CD4-positive, alpha-beta T cell treated with Interleukin-4 for 4 hours (primary cell): ENCODE measurements at places on chromosomes 13 and 19.

DNA sequence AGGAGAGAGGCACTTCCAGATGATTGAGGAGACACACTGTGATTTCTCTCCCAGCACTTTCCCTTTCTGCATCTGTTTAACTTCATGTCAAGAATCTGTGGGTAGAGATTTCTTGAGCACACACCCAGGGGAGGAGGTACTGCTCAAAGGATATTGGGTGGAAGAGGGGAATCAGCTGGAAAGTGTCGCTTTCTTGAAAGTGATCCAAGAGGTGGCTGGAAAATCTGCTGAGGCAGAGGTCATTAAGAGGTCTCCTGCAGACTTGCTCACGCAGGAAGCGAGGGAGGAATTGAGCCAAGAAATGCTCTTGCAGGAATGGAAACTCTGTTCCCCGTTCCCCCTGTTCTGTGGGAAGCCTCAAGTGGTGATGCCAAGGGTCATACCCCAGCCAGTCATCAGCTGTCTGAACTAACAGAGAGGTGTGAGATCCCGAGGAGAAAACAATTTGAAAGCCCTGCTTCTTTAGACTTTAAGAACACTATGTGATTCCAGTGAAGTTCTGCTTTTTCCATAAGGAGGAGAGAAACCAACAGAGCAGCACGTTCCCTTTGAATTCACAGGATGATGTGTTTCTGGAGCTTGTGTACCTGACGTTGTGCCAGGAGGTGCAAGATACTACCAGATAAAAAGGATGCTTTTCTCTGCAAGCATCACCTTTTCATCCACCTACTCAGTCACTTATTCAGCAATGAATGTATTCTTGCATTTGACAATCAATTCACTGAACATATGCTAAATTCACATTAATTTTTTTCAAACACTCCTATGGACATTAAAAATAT lies 163.4 kb upstream of the GPR12 start:
- DNase-seq, result no peak

- no peak for DNase-seq
These were observed 103.3 kb downstream of the ZAR1L start for GRCh38 chr13:32211813-32212212.

DNA sequence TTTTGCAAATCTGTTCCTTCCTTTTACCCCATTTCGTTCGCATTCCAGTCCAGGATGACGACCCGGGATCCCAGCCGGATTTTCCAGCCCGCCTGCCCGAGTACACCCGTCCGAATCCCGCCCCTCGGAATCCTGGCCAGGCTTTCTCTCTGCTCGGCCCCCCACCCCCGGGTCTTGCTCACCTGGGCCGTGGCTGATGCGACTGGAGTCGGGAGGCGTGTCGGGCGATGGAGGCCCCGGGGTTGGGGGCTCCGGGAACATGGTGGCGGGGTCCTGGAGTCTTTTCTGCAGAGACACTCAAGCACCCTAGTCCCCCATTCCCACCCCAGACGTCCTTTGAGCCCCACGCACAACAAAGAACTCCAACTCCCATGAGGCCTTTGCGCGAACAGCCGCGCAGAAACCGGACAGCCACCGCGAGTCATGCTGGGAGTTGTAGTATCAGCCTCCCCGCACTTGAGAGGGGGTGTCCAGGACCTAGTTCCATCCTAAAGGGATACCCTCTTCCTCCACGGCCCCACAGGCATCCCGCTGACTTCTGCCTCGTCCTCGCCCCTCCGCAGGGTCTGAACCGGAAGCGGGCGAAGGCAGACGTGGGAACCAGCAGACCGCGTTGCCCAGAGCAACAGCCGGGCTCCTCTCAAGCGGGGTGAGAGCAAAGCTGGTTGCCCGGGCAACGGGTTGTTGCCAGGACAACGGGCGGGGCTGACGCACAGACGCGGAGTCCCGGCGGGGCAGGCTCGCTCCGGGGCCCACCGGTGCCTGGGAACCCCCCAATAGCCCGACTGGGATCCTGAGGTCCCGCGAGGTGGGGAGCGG lies 1.1 kb downstream of the SYT5 start:
- DNase-seq, result peak; percentile 93

- peak; percentile 62 for DNase-seq
These were observed at the start of gene DENND1C for GRCh38 chr19:6481541-6482342. DENND1C (minus strand) TSS chr19:6481787; CDS start chr19:6481695, 92 bp downstream.

- no peak for DNase-seq
These were observed 256.4 kb downstream of the DLEU7 start for GRCh38 chr13:50587115-50587514.

GRCh38 chr13:76463314-76463713 lies 422.9 kb downstream of the KCTD12 start:
- no peak for DNase-seq

- DNase-seq, result no peak
These were observed 682 bp downstream of the ZSCAN18 start for GRCh38 chr19:58097349-58097748.

- DNase-seq, result no peak
These were observed 15.0 kb downstream of the LRP3 start for GRCh38 chr19:33208904-33209849.

GRCh38 chr19:1247748-1248138 lies 640 bp upstream of the MIDN start:
- DNase-seq, result no peak

DNA sequence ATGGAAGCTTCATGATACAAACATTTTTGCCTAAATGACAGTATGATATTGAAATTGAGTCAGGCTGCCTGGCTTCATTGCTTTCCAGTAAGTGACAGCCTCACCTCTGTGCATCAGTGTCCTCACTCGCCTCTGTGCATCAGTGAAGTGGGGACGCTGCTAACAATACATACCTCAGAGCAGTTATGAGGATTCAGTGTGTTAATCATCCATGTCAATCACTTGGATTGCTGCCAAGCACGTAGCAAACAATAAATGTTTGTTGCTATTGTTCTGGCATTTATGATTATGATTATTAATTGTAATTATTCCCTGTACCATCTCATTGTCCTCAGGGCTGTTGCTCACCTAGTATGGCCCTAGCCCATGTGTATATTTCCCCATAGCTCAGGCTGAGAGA lies 8.8 kb downstream of the PPP2R1A start:
- DNase-seq, result no peak

DNA sequence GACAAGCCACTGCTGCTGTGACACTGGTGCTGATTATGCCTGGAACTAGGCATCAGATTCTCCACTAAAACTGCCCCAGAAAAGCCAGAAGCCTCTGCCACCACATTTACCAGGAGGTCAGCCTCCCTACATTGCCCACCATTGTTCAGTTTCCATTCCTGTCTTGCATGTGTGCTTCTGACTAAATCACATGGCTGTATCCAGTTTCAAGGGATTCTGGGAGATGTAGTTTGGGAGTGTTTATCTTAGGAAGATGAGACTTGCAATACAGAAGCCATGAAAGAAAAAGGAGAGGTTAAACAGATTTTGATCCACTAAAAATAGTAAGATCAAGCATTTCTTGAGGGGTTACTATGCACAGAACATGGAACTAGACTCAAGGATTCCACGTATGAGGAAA lies 40.7 kb upstream of the SERPINE3 start:
- no peak for DNase-seq

GRCh38 chr19:14795078-14795721 lies 16.8 kb upstream of the ADGRE2 start:
- DNase-seq, result no peak

DNA sequence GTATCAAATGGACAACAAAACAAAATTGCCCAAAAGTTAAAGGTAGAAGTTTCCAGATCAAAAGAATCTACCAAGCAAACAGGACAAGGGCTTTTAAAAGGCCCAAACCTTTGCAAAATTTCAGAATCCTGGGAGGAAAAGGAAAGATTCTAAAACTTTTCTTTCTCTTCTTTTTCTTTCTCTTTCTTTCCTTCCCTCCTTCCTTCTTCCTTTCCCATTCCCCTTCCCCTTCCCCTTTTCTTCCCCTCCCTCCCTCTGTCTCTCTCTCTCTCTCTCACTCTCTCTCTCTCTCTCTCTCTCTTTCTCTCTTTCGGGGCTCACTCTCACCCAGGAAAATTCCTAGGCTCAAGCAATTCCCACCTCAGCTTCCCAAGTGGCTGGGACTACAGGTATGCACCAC lies 4.2 kb upstream of the PDCD5 start:
- no peak for DNase-seq

- DNase-seq, result no peak
These were observed 36.4 kb upstream of the VSTM2B start for GRCh38 chr19:29489172-29489951.

DNA sequence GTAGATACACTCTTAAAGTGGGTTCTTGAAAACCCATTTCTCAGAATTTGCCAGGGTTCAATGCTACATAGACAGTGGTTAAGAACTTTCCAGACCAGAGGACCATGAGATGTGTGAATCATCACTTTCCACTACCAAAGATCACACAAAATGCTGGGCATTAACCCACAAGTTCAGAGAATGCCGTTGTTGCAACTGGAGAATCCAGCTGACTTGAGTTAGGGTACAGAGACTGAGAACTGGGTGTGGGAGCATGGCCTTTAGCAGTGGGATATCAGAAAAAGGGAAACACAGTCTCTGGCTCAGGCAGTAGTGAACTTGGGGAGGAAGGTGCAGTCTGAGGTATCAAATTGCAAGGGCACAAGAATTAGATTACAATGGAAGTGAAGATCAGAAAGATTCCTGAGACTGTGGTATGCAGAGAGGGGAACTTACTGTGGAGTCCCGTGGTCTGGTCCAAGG lies 51.5 kb upstream of the WDFY2 start:
- DNase-seq, result peak; percentile 15

DNA sequence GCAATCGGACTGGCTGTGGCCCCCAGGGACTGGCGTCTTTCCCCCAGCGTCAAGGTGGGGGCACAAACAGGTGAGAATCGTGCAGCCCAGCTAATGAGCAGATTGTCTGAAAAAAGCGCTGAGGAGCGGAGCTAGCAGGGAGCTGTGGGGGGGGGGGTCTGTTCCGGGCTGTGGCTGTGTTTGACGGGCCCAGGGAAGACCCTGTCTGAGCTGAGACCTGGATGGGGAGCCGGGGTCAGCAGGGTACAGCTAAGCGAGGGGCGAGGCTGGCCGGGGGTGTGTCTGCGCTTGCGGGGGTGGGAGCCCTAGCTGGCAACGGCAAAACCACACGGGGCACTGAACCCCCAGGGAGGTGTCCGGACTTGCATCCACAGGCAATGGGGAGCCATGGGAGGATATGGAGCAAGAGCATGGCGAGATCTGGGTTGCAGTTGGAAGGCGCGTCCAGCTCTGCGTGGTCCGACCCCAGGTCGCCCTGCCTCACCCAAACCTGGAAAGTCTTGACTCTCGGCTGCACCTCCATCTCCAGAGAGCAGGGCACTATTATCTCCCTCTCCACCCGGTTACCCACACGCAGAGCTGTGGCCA lies 4.6 kb downstream of the LINGO3 start:
- no peak for DNase-seq

DNA sequence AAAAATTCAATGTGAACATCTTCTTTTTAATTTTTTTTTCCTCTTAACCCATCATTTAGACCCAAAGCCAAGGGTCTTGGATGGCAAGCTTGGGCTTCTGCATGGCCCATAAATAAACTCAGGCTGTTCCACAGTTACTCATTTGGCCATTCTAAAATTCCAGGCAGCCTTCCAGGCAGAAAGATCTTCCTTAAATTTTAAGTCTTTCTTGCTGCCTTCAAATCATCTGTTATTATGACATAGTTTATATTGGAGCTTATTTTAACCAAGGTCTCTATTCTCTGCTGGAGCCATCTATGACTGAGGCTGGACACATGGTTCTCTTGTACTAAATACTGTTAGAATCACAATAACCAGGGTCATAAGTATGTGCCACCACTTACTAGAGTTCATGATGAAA lies 317.3 kb upstream of the MAB21L1 start:
- DNase-seq, result no peak

- DNase-seq, result no peak
These were observed 187.5 kb downstream of the GPC6 start for GRCh38 chr13:93413972-93414717.

DNA sequence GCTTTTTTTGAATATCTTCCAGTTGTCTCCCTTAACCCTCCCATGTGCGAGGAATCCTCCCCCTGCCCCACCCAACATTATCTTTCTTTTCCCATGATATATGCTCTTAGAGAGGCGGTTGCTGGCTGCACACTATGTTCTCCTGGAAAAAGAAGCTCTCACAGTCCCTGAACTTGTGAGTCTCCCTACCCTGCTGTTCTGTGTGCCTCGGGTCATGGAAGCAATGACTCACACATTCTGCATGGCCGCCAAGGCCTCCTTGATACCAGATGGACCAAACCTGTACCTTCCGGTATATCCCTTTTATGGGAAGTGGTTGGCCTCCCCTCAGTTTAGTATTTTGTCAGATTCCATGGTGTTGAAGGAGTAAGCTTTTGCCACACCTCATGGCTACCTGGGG lies 705.4 kb downstream of the SLITRK6 start:
- DNase-seq, result no peak

DNA sequence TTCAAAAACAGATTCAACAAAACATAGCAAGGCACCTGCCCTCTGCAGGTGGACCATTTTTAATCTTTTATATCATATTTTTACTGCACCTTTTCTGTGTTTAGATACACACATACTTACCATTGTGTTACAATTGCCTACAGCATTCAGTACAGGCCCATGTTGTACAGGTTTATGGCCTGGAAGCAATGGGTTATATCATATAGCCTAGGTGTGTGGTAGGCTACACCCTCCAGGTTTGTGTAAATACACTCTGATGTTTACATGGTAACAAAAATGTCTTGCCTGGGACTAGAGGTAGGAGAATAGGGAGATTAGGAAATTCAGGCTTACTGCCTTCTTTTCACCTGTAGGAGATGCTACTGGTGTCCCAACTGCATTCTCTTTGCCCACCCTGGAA lies 8.2 kb upstream of the UBAC2 start:
- DNase-seq, result no peak

GRCh38 chr13:40252241-40252640 lies 414.2 kb downstream of the FOXO1 start:
- no peak for DNase-seq

GRCh38 chr13:27601803-27602202 lies 18.5 kb downstream of the LNX2 start:
- no peak for DNase-seq

GRCh38 chr13:98972627-98973026 lies 5.2 kb downstream of the DOCK9 start:
- no peak for DNase-seq

GRCh38 chr13:44313674-44314073 lies 60.0 kb upstream of the SERP2 start:
- no peak for DNase-seq

DNA sequence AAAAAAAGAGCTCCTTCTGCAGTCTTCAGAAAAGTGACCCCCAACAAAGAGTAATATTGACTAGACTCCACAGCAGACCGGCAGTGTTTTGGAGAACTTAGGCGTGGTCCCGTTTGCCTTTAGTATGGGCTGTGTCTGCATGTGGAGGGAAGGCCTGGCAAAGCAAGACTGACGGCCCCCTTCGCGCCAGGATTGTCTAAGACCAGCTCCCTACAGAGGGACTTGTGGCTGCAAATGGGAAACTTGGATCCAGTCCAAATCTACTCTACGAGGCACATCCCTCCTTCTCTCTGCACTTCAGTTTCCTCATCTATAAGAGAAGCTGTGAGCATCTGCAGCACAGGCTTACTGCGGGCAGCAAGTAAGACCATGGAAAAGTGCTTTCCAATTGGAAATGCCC lies 350.0 kb downstream of the ZNF536 start:
- no peak for DNase-seq

GRCh38 chr19:52101866-52102562 lies 6.4 kb upstream of the ZNF841 start:
- DNase-seq, result no peak

- no peak for DNase-seq
These were observed 274.1 kb upstream of the HTR2A start for GRCh38 chr13:47170971-47171370.
